ENCODE measurements at places on chromosomes 7 and 10. TPM values are rescaled to one million over a fixed set of nuclear protein-coding genes. Genes with fewer than 3 reads are reported as not detected.

Gene CADPS2
- total RNA-seq: 20.3 TPM

Gene ENTPD1
- 6.0 TPM for total RNA-seq

Gene LBX1
- total RNA-seq: not detected

Gene OR6B1
- total RNA-seq: not detected

Gene CPN1
- total RNA-seq: not detected

Gene CTAGE15
- not detected for total RNA-seq

Gene TFEC
- total RNA-seq: 1.2 TPM

Gene IGF2BP3
- not detected for total RNA-seq

Gene ZNF804B
- not detected for total RNA-seq

Gene CCDC136
- 5.2 TPM for total RNA-seq

Gene MKLN1
- 37.5 TPM for total RNA-seq

Gene UPK3B
- total RNA-seq: 0.22 TPM

Gene SFTPA1
- total RNA-seq: 0.22 TPM

Gene TFPI2
- total RNA-seq: 1.3 TPM

Gene CTAGE6
- total RNA-seq: 0.11 TPM

Measured in Right ventricle myocardium superior (tissue), 1 donor.